ENCODE measurements at places on chromosomes 2 and 18.

DNA sequence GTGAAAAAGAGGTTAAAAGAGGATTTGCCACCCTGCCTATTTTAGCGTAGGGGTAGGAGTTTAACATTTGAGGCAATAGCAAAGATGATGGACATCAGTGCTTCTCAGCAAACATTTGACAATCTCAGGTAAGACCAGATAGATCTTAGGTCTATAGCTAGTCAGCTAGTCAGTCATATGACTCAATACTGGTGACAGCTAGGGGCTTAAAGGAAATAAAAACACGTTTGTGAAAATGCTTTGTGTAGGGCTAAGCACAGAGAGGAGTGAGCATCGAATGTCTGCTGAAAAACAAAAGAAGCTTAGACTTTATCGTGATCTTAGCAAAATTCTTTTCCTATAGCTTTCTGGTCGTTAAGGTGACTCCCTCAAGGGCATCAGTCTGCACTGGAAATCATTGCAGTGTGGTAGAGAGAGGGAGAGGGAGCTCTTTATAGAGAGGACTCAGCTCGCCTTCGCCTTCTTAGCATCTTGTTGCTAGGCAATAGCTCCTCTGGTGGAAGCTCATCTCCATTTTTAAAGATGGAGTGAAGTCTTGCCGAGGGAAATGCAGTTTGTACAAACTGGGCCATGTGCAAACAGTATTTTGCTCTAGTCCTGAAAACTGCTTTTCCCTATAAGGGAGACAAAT, 62.8 kb upstream of the SLC38A11 start:
- ATAC-seq, result no peak

DNA sequence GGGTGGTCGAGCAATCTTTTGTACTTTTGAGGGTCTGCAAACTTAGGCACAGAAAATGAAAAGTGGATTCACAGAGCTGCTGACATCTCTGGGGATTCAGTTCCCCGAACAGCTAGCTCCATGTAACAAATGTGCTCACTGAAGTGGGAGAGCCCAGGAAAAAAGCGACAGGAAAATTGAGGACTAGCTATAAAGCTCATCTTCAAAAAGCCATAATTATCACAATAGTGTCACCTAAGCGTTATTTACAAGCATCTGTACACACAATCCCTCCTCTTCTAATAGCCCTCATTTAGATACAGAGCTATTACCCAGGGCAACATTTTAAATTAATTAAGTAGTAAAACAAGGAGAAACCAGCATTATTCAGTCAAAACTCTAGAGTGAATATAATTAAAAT, 36.1 kb downstream of the RNF152 start:
- ATAC-seq, result no peak

DNA sequence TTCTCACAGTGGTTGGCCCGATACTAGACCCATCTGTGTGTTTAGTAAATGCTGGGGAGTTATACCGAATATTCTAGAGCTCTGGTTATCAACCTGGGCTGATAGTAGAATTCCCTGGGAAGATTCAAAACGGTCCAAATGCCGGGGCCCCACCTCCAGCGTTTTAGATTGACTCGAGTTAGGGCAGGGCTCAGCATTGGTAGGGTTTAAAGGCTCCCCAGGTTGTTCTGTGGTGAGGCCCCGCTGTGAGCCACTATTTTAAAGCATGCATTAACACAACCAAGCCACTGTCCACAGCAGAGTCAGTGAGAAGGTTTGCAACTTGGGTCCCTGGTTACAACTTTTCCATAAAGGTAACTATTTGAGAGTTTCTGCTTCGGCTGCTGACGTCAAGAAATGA, 73.6 kb downstream of the DYSF start:
- no peak for ATAC-seq

DNA sequence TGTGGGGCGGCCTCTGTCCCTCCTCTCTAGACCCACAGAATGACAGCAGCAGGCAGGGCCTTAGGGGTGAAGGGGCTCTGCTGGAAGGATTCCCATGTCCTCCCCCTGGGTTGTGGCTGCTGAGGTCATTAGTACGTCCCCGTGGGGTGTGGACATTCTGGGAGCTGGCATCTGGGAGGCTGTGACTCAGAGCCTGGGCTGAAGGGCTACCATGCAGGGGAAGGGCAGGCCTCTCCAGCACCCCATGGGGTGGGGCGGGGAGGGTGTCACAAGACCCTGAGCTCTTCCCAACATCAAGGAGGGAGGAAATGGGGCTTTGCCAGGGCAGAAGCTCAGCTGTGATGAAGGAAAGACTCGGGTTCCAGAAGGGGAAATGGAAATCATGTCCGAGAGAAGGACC, 105.8 kb upstream of the SMAD2 start:
- peak; percentile 47 for ATAC-seq

DNA sequence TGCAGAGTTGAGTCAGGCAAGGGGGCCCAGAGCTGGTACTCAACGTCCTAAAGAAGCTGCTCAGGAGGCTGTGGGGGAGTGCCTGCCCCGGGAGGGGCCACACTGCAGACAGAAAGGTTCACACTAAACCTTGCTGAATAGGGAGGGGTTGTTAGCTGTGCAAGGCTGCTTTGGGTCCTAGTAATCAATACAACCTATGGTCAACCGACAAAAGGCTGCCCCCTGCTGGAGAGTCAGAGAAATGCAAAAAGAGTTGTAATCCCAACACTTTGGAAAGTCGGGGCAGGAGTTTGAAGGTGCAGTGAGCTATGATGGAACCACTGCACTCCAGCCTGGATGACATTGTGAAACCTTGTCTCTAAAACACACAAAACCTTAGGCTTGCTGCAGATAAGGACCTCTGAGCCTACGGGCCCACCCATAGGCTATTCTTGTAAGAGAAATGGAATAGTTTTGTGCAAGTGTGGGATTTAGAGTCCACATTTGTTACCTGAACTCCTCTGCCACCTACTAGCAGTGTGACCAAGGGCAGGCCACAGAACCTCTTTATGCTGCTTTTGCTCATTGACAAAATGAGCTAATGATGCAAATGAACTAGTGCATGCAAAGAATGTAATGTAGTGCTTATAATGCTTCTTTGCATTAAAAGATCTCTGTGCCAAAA, 81.5 kb downstream of the PRPF40A start:
- peak; percentile 39 for ATAC-seq

DNA sequence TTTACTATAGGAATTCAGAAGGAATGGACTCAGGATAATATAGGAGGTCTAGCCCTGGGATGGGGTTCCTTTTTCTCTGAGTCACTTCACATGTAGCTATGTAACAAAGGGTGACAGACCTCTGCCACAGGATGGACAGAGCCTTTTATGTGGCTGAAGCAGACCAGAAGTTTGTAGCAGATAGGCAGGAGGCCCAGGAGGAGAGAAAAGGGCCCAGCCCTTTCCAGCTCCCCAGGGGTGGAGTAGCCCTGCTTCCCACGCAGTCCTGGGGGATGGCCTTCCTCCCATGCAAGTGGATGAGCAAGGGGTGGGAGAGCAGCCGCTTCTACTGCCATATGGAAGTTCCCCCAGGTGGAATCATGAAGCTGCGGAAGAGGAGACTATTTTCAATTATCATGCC, 40.3 kb downstream of the ARMC9 start:
- no peak for ATAC-seq

GRCh38 chr2:4869154-4869553, 823.0 kb upstream of the SOX11 start:
- no peak for ATAC-seq

- ATAC-seq, result no peak
These were observed 140.3 kb upstream of the SLC8A1 start for GRCh38 chr2:40592218-40592617.

GRCh38 chr2:72630767-72631166, 195.1 kb downstream of the EXOC6B start:
- ATAC-seq, result no peak
